GM06990 (cell line): ENCODE measurements at places on chromosomes 3 and 15.

DNA sequence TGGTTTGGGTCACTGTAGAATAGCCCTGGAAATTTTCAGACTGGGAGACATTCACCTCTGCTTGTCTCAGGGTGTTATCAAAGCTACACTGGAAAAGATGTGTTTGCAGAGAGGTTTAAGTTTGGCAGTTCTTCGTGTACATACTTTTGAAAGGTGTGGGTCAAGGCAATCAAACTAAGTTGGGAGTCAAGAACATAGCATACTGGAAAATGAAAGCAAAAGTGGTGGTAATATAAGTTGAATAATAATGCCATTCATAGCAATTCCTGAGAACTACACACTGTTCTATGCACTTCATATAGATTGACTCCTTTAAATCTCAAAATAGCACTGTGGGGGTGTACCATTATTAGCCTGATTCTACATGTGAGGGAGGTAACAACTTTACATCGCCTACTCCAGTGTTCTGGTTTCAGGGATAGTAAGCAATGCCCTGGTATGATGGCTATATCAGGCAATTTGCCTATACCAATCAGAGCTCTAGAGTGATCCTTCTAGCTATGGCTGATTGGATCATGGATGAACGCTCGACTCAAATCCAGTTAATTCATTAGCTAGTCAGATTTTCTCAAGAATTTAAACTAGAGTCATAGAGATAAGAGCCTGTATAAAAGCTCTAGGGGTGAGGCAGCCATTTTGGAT lies 44.6 kb upstream of the RASGRP1 start:
- no peak for DNase-seq

DNA sequence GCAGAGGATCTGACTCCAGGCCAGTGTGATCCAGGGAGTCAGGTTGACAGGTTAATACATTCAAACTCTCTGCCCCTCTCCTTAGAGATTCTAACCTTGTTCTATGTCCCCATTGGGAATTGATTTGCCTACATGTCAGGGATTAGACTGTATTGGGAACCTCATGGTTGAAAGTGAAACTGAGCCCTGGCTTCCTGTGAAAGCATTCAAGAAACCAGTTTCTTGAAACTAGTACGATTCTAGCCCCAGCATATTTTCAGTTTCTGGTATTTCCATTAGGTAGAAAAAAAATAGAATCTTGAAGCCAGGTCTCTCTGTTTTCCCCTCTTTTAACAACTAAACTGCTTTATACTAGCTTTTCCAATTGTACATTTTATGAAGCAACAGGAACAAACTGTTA lies 140.4 kb upstream of the ABI3BP start:
- peak; percentile 9 for DNase-seq

DNA sequence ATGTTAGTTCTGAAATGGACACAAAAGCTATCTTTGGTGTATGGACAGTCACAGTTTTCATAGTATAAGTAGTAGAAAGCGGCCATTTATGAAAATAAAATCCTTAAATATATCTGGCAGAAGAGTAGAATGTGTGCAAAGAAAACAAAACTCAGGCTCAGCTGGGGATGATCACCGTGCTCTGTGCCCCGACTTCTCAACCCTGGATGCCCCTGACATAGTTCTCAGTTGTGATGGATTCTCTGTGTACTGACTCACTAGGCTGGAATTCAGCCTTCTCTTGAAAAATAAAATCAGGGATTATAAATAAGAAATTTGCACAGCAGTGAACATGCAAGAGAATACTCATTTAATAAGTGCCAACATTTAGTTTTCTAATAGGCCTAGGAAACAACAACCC lies 925.1 kb upstream of the NR2F2 start:
- DNase-seq, result no peak

- DNase-seq, result no peak
These were observed 95.8 kb downstream of the P3H2 start for GRCh38 chr3:190024912-190025311.
